CD4-positive, alpha-beta memory T cell (primary cell): ENCODE measurements at places on chromosomes 1 and 21.

- no peak for DNase-seq
Measured at GRCh38 chr1:2344121-2344681, 47.2 kb downstream of the MORN1 start.

DNA sequence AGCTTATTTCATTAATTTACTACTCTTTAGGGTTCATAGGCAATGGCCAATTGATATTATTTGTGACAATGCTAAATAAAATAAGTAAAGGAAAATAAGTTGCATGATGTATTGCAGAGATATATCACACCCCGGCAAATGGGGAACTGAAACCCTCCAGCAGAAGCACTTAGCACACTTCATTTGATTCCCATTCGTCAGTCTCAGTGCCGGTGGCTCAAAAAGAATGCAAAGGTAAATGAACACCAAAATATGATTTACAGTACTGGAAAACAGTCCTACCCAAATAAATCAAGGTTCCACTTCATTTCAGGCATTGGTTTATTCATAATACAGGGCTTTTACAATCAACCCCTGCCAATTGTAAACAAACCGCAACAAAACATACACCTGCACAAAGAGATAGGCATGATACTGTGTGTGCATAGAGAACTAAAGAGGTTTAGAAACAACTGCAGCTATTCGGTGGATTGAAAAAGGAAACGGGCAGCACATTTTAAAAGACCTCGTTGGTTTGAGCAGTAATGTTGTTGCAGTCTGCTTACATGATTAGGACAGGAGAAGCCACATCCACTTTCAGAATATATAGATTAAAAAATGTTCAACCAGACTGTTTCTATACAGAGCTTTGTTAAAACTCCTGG lies 1019.2 kb downstream of the TTLL7 start:
- no peak for DNase-seq

DNA sequence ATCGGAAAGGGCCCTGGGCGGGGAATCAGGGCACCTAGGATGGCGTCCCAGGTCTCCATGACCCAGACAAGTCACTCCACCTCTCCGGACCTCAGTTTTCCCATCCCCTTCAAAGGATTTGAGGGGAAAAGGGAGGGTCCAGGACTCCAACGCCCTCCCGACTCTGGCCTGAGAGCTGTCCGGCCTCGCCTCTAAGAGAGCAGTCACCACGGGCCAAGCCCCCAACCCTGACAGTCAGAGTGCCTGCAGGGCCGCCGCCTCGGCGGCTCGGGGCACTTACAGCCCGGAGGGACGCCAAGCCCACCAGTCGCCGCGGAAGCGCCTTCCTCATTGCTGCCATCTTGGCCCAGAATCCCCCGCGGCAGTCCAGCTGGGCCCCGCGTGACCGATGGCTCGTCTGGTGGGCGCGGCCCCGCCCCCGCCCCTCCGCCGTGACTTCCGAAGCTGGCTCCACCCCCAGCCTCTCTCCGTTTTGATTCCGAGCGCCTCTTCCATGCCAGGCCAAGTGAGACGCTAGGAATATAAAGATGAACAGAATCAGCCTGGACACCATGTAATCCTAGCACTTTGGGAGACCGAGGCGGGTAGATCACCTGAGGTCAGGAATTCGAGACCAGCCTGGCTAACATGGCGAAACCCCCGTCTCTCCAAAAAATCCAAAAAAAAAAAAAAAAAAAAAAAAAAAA lies at the start of gene HMGCL:
TSS of gene HMGCL (minus strand) at position 354 of the 686 bp plus-strand sequence. CDS start at position 340, 14 bp downstream.
- peak; percentile 82 for DNase-seq

- peak; percentile 12 for DNase-seq
Measured at GRCh38 chr1:12001249-12001917, 17.9 kb upstream of the MIIP start.

- DNase-seq: no peak
Measured at GRCh38 chr1:178266619-178267066, 172.7 kb downstream of the RASAL2 start.

DNA sequence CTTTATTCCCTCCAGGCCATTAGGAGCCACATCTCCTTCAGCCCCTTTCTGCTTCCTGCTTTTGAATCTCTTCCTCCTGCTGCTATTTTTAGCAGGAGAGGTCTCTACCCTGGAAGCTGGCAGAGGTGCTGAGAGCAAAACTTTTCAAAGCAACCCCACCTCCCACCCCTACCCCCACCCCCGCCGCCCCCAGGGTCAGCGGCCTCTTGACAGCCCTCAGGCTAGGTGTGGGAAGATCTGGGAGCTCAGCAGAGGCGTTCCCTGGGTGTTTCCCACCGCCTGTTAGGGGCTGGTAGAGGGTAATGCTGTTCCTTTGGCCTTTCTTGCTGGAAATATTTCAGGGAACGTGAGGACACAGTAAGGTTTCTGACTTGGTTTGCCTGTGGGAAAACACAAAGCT lies 112.5 kb upstream of the CACHD1 start:
- DNase-seq: no peak

DNA sequence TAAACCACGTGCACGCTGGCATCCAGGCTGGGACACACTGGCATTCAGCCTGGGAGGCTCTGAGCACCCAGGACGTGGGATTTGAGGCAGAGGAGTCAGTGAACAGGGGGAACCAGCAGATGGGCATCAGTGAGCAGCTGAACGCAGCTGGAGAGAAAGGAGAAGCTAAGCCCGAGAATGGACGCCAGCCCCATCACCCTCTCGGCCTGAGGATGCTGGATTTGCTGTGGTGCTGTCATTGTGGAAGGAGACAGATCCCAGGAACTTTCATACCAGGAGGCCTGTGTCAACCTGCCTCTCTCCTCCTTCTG lies 132.8 kb downstream of the PGBD5 start:
- DNase-seq: no peak

GRCh38 chr1:22057861-22058260 lies 5.4 kb downstream of the CDC42 start:
- no peak for DNase-seq
